ENCODE measurements at places on chromosomes 7 and 10.
A peak's percentile ranks its signal among the peaks of the same experiment; 100 is the strongest.

- peak; percentile 76 for DNase-seq
Measured at GRCh38 chr10:17655567-17656146, 11.7 kb downstream of the STAM start.

DNA sequence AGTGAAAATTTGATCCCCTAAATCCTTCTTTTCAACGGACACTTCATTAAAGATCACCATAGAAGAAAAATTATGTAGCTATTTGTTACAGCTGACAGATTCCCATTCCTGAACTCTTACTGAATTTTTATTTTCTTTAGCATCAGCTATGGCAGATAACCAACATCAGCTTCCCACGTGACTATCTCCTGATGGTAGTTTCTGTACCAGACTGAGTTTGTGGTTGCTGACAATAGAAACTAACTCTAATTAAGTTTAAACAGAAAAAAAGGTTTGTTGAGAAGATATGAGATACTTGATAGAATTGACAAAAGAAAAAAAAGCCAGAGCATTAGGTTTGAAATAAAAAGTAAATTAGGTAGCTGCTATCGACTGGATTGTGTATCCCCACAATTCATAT is 101.8 kb downstream of the DYNC1I1 start:
- no peak for DNase-seq

DNA sequence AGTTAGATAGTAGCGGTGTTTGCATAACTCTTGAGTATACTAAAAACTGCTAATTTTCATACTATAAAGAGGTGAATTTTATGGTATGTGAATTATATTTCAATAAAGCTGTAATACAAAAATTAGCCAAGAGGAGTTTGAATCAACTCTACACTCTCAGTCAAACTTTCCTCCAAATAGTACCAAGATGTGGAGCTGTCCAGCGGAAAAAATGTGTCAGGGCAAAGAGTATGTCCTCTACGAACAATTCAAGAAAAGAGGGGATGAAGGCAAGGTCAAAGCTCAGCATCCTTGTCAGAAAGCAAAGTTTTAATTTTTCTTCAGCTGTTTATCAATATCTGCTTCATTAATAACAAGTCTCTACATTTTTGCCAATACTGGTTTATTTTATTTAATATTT is 51.8 kb upstream of the CDC14C start:
- no peak for DNase-seq

GRCh38 chr7:107043491-107043890 is 1.0 kb upstream of the PRKAR2B start:
- no peak for DNase-seq

DNA sequence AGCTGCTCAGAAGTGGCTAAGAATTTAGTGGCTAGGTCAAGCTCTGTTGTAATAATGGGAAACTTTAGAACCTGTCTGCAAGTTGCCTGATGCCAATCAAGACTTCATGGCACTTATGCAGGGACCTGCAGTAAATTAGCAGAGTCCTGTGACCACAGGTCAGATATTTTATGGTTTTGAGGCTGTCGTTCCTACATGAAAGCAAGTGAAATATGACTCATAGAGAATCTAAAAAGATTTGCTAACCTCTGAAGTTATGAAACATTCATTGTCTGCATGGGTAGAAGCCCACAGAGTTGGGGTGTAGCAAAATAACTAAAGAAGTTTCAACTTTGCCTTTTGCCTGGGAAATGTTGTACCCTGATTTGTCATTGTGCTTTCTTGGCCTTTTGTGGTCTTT is 32.3 kb downstream of the SLC39A12 start:
- peak; percentile 74 for DNase-seq

- no peak for DNase-seq
Measured at GRCh38 chr7:34760271-34760670, 102.3 kb downstream of the NPSR1 start.

DNA sequence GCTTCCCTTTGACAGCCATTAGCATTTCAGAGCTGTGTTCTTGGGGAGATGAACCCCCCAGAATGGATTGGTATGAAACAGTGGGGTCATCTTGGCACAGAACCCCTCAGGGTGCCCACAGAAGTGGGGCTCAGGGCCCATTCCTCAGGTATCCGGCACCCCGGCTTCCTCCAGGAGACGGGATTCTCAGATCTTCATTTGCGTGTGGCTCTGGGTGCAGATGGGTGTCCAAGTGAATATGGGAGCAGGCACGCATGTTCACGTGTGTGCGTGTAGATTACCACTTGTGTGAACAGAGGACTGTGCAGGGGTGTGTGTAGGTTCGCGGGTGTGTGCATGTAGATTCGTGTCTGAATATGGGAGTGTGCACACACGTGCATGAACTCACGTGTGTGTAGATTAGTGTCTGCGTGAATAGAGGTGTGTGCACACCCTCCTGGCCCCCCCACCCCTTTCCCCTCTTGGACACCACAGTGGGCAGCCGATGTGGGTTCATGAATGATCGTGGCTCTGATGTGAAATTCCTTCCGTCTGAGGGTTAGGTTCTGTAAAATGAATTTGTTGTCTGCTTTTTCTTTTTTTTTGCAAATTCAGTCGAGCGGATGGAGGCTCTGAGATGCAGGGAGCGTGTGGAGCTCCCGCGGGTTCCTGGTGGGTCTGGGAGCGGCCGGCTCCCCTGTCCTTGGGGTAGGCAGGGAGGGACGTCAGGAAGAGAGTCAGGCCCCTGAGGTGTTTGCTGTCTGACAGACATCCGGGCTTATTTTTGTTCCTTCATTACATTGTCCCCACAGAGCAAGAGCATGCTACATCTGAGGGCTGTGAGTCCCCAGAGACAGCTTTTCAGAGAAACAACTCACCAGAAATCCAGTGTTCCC is 7.4 kb downstream of the ELFN1 start:
- no peak for DNase-seq

DNA sequence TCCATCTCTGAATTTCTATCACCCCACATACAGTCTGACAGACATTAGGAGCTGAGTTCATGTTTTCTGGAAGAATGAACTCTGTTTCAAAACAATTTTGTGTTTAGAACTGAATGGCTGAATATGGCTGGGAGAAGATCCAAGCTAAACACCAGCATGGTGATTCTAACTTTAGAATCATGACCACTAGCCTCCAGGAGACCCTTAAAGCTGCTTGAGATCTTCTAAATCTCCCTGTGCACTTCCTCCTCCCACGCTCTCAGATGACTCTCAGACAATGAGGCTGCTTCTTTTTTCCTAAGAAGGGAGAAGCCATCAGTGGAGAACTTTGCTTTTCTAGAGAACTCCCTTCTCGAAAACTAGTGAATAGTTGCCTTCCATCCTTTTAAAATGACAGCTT is 711.2 kb downstream of the GRID1 start:
- no peak for DNase-seq

GRCh38 chr7:130881799-130882141 is 147.8 kb upstream of the KLF14 start:
- no peak for DNase-seq

GRCh38 chr10:132102071-132102716 is 36.4 kb downstream of the JAKMIP3 start:
- DNase-seq, result no peak

- no peak for DNase-seq
Measured at GRCh38 chr7:147570390-147570789, 1020.2 kb upstream of the C7orf33 start.

- DNase-seq, result no peak
Measured at GRCh38 chr10:80474941-80475340, 20.8 kb downstream of the TSPAN14 start.

- peak; percentile 27 for DNase-seq
Measured at GRCh38 chr7:124996778-124997177, 67.2 kb upstream of the POT1 start.

- DNase-seq, result no peak
Measured at GRCh38 chr7:103001210-103001609, 73.4 kb downstream of the FBXL13 start.

- DNase-seq, result no peak
Measured at GRCh38 chr7:73515178-73515577, 6.9 kb downstream of the BAZ1B start.

DNA sequence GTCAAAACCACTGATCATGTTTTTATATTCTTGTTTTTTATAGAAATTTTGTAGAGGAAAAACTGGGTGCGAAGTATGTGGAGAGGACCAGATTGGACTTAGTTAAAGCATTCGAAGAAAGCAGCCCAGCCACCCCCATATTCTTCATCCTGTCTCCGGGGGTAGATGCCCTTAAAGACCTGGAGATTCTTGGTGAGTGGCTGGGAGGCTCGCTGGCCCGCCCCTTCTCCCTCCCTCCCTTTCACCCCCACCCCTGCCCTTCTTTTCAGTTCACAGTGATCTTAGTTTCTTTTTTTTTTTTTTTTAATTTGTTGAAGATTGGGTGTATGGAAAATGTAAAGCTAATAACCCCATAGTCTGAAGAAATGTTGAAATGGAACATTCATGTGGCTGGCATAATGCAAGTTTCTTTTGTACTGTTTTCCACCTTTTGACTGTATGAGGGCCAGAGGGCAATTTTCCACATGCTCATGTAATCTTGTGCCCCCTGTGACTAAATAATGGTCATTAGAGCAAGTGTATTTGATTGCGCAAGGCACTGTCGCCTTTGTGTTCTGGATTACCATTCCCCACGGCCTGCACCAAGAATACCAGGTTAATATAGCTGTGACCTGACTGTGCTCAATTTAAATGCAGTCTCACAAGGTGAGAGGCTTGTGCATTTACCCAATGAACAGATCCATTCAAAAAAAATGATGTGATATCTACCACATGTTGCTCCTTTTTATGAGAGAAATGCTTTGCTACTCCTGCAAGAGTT is 77.7 kb downstream of the CDCA7L start:
- DNase-seq, result no peak

DNA sequence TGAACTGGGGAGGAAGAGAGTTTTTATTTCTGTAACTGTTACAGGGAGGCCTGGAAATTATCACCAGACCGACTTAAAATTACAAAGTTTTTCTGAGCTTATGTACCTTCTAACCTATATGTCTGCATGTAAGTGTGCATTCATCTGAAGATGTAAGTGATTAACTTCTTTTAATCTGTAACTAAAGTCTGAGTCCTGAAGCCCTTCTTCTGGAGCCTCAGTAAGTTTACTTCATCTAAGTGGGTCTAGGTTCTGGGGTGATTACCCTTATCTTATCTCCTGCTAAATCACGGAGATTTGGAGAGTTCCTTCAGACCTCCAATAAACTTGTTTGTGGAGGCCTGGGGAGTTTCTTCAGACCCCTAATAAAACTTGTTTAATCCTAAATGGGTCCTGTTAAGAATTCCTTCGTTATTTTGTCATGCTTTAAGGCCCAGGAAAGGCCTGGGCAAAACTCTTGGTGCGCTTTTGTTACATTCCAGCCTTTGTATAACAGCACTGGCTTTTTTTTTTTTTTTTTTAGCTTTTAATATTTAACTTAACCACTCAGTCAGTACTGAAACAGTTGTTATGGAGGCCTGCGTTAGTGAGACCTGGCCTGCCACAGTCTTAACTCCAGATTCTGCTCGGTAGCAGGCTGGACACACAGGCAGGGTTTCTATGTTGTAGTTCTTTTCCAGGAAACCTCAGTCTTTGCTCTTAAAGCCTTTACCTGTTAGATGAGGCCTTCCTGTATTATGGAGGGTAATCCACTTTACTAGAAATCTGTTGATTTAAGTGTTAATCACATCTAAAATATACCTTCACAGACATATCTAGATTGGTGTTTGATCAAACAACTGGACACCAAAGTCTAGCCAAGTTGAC is 33.0 kb downstream of the TPST1 start:
- DNase-seq, result no peak

- peak; percentile 51 for DNase-seq
Measured at GRCh38 chr7:156475179-156475578, 165.4 kb upstream of the RNF32 start.

- DNase-seq, result no peak
Measured at GRCh38 chr7:142862351-142862750, 7.5 kb downstream of the EPHB6 start.

DNA sequence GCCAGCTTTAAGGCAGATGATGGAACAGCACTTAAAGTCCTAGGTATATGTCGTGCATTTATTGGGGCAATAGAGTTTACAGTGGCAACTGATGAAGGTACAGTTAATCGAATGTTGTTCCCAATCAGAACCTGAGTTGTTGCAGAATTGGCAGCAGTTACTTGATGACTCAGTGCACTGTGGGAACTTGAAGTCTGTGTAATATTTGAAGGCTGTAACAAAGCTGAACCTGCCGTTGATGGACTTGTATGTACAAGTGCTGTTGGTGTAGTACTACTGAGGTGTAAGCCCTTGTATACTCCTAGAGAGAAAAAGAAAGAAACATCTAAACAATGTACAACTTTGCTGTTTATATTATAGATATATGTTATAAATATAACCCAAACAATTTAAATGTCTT is 75.3 kb downstream of the EPC1 start:
- DNase-seq, result no peak

- no peak for DNase-seq
Measured at GRCh38 chr7:124364283-124364682, 331.4 kb upstream of the TMEM229A start.

DNA sequence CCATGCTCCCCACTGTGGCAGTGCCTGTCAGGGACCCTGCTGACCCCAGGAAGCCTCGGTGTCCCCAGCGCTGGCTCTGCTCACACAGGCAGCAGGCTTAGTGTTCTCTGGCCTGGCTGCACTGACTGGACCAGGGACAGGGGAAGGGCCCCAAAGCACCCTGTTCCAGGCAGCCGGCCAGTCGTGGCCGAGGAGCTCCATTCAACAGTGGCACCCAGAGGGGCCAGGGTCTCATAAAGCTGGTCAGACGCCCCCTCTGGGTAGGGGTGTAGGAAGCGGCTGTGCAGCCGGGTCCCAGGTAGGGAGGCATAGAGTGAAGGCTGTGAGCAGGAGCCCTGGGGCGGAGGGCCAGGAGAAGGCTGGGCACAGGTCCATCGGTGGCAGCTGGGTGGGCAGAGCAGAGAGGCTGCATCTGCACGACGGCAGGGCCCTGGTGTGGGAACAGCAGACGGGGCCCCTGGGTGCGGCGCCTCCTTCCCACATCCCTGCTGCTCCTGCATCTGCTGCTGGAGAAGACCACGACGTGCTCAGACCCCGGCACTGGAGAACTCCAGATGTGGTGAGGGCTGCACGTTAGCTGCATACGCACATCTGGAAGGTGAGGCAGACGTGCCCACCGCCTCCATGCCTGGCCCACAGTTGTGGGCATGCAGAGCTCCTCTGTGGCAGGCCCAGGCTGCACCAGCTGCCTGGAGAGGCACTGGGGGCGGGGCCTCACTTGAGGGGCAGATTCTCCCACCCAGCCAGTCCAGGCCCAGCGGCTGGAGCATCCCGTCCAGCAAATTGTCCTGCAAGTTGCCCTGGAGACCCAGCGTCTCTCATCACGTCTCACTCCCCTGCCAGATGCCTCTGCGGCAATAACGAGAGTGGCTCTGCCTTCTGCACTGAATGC is 25.1 kb downstream of the MNX1 start:
- DNase-seq, result no peak

- no peak for DNase-seq
Measured at GRCh38 chr10:32937911-32938424, 20.1 kb downstream of the ITGB1 start.

All from GM12865 (cell line).